ENCODE measurements at places on chromosomes 2 and 18.

- no peak for DNase-seq
These were observed 283.1 kb upstream of the CYRIA start for GRCh38 chr2:16948710-16949109.

DNA sequence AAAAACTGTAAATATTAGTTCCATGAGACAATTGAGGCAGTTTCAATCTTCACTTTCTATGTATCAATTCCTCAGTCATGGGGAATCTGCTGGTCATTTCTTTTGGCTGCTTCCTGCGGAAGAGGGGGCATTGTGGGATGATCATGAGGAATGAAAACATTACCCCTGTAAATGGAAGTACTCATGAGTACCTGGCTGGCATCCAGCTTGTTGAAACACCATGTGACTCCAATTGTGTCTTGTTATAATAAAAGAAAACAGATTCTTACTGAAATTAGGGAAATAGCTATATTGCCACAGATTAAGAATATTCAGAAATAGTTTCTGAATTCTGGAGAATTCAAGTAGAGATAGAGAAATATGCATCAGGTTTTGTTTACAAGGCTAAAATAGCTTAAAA, 41.6 kb upstream of the GPR39 start:
- no peak for DNase-seq

- DNase-seq = no peak
These were observed 53.1 kb downstream of the SLC4A5 start for GRCh38 chr2:74290066-74290465.

GRCh38 chr2:132463719-132464118, 47.1 kb downstream of the GPR39 start:
- no peak for DNase-seq

- DNase-seq = no peak
These were observed 1.6 kb upstream of the DSG3 start for GRCh38 chr18:31445908-31446307.

DNA sequence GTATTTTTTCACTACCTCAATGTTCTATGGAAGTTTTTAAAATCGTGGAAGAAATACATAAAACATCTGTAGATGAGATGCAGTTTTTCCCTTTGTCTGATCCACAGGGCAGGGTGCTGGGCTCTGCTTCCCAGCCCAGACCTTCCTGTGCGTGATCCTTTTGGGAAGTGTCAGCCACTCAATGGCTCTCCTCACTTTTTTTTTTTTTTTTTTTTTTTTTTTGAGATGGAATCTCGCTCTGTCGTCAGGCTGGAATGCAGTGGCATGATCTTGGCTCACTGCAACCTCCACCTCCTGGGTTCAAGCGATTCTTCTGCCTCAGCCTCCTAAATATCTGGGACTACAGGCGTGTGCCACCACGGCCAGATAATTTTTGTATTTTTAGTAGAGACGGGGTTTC, 32.8 kb downstream of the SOWAHC start:
- no peak for DNase-seq

DNA sequence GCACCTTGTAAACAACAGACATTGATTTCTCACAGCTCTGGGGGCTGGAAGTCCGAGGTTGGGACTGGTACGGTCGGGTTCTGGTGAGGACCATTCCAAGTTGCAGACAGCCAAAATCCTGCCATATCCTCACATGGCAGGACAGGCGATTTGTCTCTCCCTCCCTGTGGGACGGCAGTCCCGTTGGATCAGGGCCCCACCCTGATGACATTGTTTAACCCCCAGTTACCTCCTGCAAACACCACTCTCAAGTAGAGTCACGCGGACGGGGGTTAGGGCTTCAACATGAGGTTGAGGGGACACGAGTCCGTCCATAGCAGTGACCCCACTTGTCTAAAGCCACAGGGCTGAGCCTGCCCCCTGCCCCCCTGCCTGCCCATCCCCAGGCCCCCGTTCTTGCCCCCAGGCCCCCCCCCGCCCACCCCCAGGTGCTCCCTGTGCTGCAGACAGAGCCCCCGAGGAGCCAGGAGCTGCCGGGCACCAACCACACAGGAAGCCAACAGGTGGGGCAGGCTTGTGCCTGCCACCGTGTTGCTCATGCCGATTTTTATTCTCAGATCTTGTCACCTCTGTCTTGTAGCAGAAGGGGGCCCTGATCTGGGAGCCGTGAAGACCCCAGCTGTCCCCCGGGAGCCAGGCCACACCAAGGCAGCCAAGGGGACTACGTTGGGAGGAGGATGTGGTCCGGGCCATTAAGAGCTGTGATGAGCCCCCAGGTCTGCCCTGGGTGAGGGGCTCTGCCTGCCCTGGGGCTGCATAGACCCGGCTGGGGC, 82.2 kb downstream of the NFATC1 start:
- no peak for DNase-seq

DNA sequence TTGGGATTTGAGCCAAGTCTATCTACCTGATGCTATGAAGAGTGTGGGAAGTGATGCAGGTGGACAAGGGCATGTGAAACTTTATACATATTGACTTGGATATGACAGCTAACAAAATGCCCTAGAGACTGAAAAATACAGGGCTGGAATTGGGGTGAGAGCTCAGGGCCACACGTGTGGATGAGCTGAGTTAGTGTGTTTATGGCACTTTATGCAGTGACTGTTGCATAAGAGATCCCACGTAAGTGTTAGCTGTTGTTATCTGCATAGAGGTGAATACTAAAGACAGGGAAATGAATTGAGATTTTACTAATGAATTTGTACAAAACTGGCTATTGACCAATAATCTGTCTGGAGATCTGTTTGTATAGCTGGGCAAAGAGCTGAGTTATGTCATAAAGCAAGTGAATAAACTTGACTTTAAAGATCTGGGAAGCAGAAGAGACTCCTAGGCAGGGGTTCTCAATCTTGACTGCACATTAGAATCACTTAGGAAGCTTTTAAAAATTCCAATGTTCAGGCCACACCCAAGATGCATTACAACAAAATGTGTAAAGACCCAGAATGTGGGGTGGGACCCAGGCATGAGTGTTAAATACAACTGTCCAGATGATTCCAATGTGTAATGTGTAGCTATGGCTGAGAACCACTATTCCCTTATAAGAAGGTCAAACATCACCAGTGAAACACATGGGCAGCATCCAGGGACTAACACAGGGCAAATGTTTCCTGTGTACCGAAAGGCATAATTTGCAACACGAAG, 74.2 kb upstream of the STK17B start:
- DNase-seq = no peak

DNA sequence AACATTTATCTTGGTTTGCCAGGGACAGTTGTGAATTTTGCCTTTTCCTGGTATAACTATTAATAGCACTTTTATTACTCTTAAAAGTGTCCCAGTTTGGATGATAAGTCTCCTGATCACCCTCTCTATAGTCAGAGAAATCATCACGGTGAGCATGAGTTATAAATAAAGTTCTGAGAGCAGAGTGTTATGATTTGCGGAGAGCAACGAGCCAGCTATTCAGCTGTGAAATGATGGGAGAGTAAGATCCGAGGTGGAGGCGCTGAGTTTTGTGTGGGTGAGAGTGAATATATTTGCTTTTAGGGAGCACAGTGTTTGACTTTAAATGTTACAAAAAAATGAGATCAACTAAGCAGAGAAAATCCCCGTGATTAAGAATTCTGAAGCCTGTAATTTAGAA, 179.6 kb downstream of the DSC3 start:
- DNase-seq = no peak

GRCh38 chr2:112794841-112795240, 10.5 kb upstream of the IL1A start:
- no peak for DNase-seq

GRCh38 chr2:44364604-44365003, 2.9 kb downstream of the CAMKMT start:
- no peak for DNase-seq

- DNase-seq = no peak
These were observed 1134.1 kb upstream of the DDX18 start for GRCh38 chr2:116680256-116680936.

DNA sequence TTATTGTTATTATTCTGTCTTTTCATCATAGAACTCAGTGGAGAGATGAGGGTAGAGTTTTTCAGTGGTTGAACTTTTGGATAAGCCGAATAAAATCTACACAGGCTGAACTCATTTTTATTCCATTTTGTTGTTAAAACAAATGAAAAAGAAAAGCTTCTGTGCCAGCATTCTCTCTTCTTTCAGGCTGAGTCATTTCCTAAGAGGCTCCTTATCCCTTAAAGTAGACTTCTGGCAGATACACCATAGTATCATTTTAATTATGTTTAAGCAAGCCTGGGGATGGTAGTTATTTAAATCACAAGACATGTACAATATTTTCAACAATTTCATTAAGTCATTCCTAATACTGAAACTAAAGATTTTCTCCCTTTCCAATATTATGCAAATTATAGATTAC, 1364.0 kb upstream of the NRXN1 start:
- no peak for DNase-seq

- no peak for DNase-seq
These were observed 127.7 kb downstream of the RNF152 start for GRCh38 chr18:61765097-61765496.

GRCh38 chr2:44897406-44897805, 44.1 kb upstream of the SIX3 start:
- no peak for DNase-seq

GRCh38 chr2:235715601-235716000, 221.8 kb downstream of the AGAP1 start:
- DNase-seq = no peak

- no peak for DNase-seq
These were observed 70.3 kb upstream of the CWC22 start for GRCh38 chr2:180077295-180077906.

DNA sequence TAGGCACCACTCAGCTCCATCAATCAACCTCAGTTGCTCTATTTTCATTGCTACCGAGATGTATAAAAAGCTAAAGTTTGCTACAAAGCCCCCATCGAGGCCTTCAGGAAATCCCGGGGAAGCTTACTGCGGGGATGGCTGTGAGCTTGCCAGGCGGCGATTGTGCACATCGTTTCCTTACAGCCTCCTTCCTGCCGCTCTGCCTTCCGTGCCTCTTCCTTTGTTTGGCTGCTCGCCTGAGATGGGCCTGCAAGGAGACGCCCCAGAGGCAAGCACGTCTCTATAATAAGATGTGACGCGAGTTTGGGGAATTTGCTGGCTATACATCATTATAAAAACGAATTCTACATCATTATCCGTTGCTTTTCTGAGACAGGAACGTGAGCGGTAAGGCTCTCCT, 41.6 kb downstream of the DHRS9 start:
- no peak for DNase-seq

DNA sequence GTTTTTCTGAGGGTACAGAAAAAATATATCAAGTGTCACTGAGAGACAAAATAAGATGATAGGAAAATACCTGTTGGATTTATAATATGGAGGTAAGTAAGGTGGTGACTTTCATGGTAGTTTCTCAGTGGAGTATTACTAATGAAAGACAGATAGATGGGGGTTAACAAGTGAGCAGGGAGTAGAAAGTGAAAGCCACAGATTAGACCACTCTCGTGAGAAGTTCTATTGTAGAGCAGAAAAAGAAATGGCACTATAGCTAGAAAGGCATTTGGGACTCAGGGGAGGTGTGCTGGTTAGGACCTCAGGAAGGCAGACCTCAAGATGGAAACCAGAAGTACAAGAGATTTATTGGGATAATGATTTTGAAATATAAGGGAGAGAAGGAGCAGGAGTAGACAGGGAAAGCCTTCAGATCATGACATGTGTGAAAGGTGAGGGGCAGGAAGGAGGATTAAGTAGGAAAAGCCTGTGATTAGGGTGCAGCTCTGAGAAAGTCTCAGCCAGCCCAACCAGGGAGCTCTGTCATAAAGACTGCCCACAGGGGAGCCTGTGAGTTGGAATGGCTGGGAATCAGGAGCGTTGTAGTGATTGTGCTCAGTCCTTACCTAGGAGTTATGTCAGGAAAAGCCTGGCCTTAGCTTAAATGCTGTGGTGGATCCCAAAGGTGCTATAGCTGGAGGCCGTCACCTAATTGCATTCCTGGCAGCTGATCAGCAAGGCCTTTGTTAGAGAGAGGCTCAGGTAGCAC, 198.1 kb downstream of the IKZF2 start:
- no peak for DNase-seq

- DNase-seq = no peak
These were observed 82.3 kb downstream of the TFCP2L1 start for GRCh38 chr2:121202541-121203310.
